ENCODE measurements at places on chromosomes 12 and 14.

DNA sequence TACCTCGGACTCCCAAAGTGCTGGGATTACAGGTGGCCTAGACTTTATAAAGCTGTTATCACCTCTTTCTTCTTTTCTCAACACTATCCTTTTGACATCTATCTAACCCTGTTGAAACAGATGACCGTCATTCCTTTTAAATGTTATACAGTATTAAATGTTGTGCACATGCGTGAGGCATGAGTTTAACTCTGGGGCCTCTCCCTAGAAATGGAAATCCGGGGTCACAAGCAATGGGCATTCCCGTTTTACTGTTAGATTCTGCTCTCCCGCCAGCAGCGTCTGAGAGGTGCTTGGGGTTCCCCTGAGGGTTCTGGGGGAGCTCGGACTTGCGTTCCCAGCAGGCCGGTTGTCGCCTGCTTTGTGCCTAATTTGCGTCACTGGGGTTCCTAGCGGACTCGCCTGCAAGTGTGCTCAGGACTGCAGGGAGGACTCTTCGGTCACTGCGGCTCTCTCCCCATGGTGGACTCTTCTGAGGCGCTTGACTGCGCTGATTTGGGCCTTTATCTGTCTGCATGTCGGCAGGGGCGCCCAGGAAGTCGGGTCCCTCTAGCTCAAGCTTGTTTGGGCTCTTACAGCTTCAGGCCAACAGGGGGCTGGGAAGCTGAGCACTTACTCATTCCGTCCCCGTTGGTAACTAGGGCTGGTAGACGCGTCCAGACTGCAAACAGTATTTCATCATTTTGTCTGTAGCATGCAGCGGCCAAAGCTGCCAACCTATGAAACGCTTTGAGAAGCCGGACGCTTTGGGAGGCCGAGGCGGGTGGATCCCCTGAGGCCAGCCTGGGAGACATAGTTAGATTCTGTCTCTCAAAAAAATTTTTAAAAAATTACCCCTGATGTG, 1.2 kb upstream of the RAN start:
- DNase-seq = no peak

- no peak for DNase-seq
These were observed 38.4 kb upstream of the DDX11 start for GRCh38 chr12:31035226-31035625.

- DNase-seq = no peak
These were observed 101.2 kb downstream of the CNTN1 start for GRCh38 chr12:40793471-40793870.

GRCh38 chr14:61573321-61573720, 122.0 kb upstream of the HIF1A start:
- no peak for DNase-seq

DNA sequence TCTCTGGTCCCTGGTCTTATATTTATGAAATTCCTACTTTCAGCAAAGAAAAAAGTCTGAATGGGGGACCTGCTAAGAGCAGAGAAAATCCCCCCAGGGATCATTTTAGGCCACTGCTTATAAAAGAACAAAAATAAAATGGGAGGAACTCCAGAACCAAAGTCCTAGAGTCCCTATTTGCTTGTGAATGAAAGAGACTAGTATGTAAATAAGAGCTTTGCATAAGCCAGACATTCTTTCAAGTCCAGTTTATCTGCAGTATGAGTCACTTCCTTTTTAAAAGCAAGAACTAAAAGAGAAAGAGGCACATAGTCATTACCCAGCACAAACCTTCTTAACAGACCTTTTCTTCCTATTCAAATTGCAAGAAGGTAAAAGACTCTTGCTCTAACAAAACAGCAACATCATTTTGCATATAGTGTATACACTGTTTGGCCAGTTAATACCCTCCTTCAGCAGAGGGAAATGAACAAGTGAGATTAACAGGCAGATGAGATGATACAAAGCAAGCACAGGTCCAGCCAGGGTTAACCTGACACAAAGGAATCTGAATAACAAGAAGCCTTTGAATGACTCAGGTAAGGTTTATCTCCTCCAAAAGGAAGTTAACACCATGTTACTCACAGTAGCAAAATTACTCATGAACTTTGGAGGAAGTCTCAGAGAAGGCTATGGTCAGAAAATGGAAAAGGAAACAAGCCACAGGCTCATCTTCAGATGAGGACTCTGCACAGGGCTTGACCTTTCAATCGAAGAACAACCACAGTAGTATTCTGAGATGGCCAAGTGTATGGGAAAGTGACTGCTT, 87.3 kb downstream of the PHLDA1 start:
- DNase-seq = no peak

DNA sequence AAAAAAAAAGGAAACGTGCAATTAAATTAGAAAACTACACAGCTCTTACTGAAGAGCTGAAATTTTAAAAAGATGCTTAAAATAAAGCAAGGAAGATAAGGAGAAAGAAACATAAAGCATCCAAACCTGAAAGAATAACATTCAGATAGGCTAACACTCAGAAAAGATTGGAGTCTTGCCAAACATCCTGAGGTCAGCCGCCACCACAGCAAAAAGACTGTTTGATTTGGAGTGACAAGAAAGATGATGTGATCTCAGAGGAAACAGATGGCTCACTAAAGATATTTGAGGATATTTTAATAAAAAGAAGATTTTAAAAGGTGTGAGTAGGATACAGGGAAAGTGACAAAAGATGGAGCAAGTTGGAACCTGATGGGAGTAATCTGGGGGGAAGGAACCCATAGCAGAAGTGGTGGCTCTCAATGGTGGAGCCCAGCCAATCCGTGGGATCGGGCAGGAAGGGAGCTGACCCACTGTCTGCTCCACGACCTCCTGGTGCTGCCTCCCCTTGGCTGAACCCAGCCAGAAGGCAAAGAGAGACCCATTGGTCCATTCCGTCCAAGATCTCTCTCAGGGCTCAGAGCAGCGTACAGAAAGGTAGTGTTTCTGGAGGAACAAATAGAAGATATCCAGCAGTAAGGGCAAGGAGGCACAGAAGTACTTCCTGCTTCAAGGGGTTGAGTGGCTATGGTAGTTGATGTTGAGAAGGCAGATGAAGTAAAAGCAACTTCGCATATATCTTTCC, 469.6 kb downstream of the RGS6 start:
- DNase-seq = no peak

GRCh38 chr12:45794422-45794821, 64.9 kb downstream of the ARID2 start:
- no peak for DNase-seq

DNA sequence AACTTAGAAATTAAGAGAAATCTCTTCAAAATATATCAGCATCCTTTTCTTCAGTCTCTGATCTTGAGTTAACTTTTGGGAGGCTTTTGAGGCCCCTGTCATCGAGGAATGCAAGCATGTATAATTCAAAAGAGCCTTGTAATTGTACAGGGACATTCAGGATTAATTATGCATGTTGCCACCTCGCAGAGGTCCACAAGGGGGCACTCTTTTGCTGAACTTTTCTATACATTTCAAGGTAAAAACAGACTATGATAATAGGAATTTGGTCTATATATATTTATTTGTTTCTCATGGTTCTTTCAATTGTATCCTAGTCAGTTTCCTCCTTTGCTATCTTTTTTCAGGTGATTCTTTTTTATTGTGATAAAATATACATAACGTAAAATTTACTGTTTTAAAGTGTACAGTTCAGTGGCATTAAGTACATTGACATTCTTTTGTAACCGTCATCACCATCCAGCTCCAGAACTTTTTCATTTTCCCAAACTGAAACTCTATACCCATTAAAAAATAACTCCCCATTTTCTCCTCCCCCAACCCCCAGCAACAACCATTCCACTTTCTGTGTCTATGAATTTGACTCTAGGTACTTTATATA, 47.0 kb upstream of the SLC2A13 start:
- peak; percentile 22 for DNase-seq

GRCh38 chr14:70754991-70755390, 54.3 kb downstream of the MAP3K9 start:
- DNase-seq = no peak

- DNase-seq = no peak
These were observed 25.6 kb upstream of the GPATCH2L start for GRCh38 chr14:76126076-76126475.

DNA sequence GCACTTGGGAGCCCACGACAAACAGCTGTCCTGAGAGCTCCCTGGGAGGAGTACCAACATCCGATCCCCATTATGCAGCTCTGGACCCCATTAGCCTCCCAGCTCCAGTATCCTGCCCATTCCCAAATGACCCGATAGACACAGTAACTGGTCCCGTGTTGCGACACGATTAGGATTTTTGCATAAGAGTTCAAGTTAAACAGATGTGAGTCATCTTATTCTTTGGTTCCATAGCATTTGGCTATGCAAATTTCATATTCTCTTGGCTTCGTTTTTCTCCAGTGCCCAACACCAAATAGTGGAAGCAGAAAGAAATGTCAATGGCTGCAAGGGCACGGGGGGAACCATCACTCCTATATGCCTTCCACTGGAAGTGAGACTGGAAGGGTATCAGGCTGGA, 43.0 kb upstream of the LRRC10 start:
- no peak for DNase-seq

DNA sequence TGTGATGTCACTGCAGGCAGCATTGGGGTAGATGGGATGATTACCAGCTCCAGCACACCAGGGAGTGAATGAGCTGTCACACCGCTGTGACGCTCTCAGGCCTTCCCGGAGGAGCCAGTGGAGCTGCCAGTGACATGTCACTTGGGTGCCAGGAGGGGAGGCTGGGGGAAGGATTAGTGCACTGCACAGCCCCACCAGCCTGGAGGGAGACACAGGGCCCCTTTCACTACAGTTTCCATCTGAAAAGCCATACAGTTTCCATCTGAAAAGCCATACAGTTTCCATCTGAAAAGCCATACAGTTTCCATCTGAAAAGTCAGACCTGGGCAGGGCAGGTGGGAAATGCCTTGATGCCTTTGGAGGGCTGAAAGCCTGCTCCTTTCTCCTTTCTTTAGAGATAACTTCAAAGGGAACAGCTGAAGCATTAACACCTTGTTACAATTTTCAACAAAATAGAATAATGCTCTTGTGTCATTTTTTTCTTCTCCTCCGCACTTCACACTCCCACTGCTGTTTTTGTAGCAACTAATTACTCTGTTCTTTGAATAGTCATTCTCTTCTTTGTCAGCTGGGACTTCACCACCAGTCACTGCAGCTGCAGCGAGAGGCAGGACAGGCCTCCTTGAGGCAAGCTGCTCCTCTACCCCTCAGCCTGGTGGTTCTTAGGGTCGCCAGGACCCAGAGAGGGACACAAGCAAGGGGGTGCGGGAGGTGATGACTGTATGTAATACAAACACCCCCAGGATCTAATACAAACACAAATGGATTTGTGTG, 256.9 kb upstream of the RGS6 start:
- DNase-seq = no peak

DNA sequence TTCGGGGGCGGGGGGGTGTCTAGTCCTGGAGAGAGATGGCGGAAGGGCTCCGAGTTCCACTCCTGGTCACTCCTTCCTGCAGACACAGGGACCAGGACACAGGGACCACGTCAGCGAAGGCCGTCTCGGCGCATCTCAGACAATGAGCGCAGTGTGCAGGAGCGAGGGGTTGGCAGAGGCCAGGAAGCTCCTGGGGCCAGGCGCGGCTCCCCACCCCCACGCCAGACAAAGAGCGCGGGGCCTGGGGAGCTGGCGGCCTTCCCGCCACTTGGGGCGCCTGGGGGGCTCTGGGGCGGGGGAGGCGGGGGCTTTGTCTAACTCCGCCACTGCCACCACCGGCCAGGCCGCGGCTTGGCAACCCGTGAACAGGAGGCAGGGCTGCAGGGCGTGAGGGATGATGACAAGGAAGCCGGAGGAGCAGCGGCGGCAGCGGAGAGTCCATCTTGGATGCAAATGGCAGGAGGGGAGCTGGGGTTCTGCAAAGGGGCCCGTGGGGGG, 2.2 kb downstream of the CDK2AP1 start:
- DNase-seq = peak; percentile 67

DNA sequence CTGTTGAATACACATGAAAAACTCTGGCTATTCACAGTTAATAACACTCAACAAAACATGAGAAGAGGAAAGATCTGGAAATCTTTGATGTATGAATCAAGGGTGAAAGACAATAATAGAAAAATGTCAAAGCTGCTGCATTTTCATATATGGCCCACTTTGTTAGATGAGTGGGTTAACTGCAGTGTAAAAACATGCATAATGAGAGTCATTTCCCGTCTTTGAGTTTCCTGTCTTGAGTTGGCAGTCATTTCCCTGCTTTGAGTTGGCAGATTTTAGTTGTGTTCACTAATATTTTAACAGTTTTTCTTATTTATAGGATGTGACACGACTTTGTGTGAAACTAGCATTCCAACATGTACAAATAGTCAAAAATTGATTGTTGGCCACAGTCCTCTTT, 87.9 kb upstream of the PTPRQ start:
- no peak for DNase-seq

DNA sequence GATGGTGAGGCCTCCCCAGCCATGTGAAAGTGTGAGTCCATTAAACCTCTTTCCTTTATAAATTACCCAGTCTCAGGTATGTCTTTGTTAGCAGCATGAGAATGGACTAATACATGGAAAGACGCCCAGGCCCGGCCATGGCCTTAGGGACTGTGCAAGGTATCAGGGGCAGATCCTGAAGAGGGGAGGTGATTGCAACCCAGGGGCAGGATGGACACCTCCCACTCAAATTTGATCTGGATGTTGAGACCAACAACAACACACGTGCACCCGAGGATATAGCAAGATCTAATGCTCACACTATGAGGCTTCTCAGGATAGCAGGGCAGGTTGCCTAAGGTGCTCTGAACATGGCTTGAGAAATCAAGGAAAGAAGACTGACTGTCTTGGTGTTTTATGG, 13.5 kb upstream of the SERPINA4 start:
- DNase-seq = no peak

DNA sequence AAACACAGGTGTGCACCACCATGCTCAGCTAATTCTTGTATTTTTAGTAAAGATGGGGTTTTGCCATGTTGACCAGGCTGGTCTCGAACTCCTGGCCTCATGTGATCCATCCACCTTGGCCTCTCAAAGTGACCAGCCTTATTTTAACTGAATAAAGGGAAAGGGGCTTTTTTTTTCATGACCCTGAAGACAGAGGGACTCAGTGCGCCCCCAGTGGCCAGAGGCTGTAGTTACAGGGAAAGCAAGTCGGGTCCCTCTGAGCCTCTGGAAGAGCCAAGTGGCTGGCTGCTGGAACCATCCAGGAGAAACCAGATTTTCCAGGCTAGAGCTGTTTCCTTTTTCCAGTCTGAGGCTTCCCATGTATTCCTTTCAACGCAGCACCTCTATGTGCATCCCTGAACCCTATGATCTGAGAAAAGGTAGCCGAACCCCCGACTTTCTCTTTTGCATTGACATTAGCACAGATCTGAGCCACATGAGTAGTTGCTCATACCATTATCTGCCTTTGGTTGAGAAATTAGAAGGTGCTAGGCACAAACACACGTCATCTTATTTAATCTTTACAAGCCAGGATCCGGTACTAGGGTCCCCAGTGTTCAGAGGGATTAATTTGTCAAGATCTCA, 342.7 kb downstream of the CACNA1C start:
- peak; percentile 69 for DNase-seq

DNA sequence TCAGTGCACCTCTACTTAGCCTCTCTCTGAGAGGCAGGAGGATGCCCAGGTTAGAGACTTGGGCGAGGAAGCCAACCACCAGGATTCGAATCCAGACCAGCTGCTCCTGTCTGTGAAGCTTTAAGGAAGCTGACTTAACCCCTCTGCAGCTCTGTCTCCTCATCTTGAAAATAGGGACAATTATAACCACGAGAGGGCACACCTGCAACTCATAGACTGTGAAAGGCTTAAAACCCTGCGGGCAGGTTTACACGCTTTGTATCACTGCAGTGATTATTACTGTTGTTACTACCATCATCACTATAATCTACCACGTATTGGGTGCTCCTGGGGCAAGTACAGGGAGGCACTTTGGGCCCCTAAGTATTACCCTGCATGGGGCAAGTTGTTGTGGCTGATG, 379.8 kb downstream of the VRK1 start:
- DNase-seq = peak; percentile 52

- DNase-seq = no peak
These were observed 199.3 kb upstream of the PPFIA2 start for GRCh38 chr12:81958406-81958805.
